ENCODE measurements at places on chromosomes 12 and 14. TPM values are rescaled to one million over a fixed set of nuclear protein-coding genes. Genes with fewer than 3 reads are reported as not detected.

Gene MYF5
- not detected for polyA plus RNA-seq

Gene ARL1
- polyA plus RNA-seq = 126 TPM

Gene STAB2
- polyA plus RNA-seq = 1.2 TPM

Gene PTPRB
- polyA plus RNA-seq = 22.3 TPM

Gene IFNG-AS1
- not detected for polyA plus RNA-seq

Gene KCNK10
- 0.28 TPM for polyA plus RNA-seq

Gene RNF212B
- polyA plus RNA-seq = 1.7 TPM

Gene SCFD1
- 94.7 TPM for polyA plus RNA-seq

Gene SERPINA1
- polyA plus RNA-seq = 103 TPM
